ENCODE measurements at places on chromosomes 1 and 21. TPM values are rescaled to one million over a fixed set of nuclear protein-coding genes. Genes with fewer than 3 reads are reported as not detected.

Gene AMPD1
- not detected for total RNA-seq

Gene RBP7
- total RNA-seq, result not detected

Gene SLC44A5
- total RNA-seq, result 1.9 TPM

Gene TNFRSF8
- total RNA-seq, result 38.4 TPM

Gene BEND5
- total RNA-seq, result not detected

Gene KISS1
- total RNA-seq, result not detected

Gene SPATA21
- total RNA-seq, result not detected

Gene CFHR5
- not detected for total RNA-seq

Gene TMPRSS3
- total RNA-seq, result not detected

Gene BACE2
- 0.07 TPM for total RNA-seq

Gene DIO1
- not detected for total RNA-seq

Gene NECTIN4
- not detected for total RNA-seq

Gene PADI3
- not detected for total RNA-seq

GRCh38 chr1:162822391-162823200 lies 32.1 kb downstream of the HSD17B7 start:
- H3K4me3 ChIP-seq, result no peak overlapping the region
- H3K4me1 ChIP-seq, result no peaks in the 10 kb centered on the region
- peaks cover 21% of the 10 kb centered on the region for H3K27me3 ChIP-seq
- no peak overlapping the region for H3K27ac ChIP-seq

- H3K27ac ChIP-seq, result peak overlapping the region; percentile 64
- DNase-seq, result no peak
- H3K4me3 ChIP-seq, result no peak overlapping the region
- no peaks in the 10 kb centered on the region for H3K27me3 ChIP-seq
Observed at GRCh38 chr1:233664253-233664652, 50.3 kb downstream of the KCNK1 start.

DNA sequence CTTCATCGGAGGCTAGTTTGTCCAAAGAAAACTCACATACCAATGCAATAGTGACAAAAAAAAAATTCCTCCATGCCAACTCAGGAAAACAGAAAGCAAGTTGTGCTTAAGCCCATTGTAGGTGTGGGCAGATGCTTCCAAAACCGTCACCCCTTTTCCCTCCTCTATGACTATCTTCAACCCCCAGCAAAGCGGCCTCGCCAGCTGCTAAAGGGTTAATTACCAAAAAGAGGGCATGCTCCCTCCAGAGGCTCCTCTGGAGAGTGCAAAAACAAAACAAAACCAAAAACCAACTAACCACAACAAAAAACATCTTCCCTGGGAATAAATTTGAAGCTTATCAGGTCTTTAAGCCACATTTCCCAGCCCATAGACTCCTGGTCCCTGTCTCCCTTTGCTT lies 1.2 kb downstream of the LMOD1 start:
- no peak overlapping the region for H3K4me3 ChIP-seq
- peak; percentile 63 for DNase-seq
- H3K27ac ChIP-seq, result no peak overlapping the region
- peaks cover 36% of the 10 kb centered on the region for H3K4me1 ChIP-seq
- no peaks in the 10 kb centered on the region for H3K27me3 ChIP-seq

DNA sequence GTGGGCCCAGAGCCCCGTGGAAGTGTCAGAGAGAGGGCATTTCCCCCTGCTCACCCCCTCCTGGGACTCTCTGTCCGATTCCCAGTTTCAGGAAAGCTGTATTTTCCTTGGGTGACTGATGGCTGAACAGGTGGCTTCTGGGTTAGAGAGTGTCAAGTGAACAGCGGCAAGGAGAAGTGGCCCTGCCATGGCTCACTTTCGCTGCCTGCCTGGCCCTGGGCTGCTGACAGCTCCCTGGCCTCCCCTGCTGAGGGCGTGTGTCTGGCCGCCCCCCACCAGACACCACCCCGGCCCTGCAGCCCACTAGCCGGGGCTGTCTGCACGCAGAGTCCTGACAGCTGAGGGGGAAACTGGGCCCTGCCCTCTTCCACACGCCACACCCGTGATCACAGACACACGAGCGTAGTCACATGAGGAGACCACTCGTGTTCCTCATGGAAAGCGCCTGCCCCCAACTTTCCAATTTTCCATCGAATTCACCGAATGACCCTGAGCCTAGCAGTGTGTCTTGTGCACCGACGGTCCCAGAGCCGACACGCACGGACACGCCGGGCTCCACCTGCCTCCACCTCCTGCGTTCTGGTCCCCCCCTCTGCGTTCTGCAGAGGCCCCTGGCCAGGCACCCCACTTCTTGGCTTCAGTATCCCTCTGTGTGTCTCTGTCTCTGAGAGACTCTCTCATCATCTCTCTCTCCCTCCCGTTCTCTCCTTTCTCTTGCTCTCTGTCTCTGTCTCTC lies 60.6 kb upstream of the CASZ1 start:
- no peaks in the 10 kb centered on the region for H3K4me1 ChIP-seq
- no peak overlapping the region for H3K4me3 ChIP-seq
- no peak overlapping the region for H3K27ac ChIP-seq

- no peak overlapping the region for H3K4me3 ChIP-seq
- DNase-seq, result no peak
- peaks cover 8% of the 10 kb centered on the region for H3K27me3 ChIP-seq
- H3K4me1 ChIP-seq, result no peaks in the 10 kb centered on the region
- H3K36me3 ChIP-seq, result no peaks in the 10 kb centered on the region
Observed at GRCh38 chr1:4137621-4138415, 237.7 kb upstream of the C1orf174 start.

DNA sequence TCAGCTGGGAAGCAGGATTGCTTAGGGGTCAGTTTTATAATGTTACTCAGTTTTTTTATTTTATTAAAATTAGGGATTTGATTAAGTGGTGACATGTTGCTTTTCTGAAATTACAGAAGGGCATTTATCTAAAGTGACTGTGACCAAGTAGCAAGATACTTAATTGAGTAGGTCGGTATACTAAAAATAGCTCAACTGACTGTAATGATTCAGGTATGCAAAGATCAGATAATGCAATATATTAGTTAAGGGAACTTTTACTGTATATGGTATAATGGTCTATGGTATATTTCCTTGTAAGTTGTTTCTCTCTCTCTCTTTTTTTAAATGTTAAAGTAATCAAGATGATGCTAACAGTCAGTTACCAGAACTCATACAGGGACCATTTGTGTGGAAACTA lies 26.2 kb downstream of the RLF start:
- H3K27ac ChIP-seq, result no peak overlapping the region
- DNase-seq, result no peak
- H3K4me3 ChIP-seq, result no peak overlapping the region
- no peaks in the 10 kb centered on the region for H3K27me3 ChIP-seq
- peaks cover 23% of the 10 kb centered on the region for H3K4me1 ChIP-seq

- H3K27me3 ChIP-seq, result no peaks in the 10 kb centered on the region
- H3K27ac ChIP-seq, result no peak overlapping the region
- 0 out of 3 replicates have a peak, but pooled peaks cover 6% of the 10 kb centered on the region for H3K36me3 ChIP-seq
- peak; percentile 38 for DNase-seq
- H3K4me3 ChIP-seq, result no peak overlapping the region
Observed at GRCh38 chr1:21251773-21252471, 38.3 kb downstream of the ECE1 start.

GRCh38 chr1:20834780-20835179 lies 47.7 kb upstream of the HP1BP3 start:
- no peak overlapping the region for H3K27ac ChIP-seq
- no peaks in the 10 kb centered on the region for H3K4me1 ChIP-seq
- no peaks in the 10 kb centered on the region for H3K27me3 ChIP-seq

DNA sequence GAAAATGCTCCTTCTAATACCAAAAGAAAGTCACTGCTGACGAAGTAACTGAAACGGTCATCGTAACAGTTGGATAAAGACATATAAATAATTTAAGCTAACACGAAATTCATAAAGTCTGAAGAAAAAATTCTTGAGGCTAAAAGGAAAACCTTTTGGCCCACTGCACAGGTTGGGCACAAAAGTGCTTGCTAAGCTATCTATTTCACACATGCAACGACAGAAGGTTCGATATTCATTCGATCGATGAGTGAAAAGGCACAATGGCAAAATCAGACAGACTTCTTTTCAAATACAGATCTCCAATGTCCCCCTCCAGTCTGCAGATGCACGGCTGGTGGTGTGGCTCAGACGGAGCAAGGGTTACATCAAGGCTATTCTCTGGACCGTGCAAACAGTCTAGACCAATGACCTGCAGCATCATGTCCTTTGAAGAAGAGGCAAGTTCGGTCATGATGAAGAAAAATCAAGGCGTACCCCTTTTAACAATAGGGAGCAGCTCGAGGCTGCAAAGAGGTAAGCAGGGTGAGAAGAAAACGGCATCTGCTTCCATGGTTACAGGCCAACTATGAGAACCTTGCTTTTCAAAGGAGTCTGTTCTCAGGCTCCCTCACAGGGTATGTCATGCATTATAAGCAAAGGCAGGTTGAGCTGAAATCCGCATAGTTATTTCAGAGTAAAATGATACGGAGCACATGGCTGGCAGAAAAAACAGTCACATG lies 579.6 kb downstream of the USP25 start:
- H3K4me1 ChIP-seq, result no peaks in the 10 kb centered on the region
- no peak overlapping the region for H3K27ac ChIP-seq
- DNase-seq, result no peak
- H3K27me3 ChIP-seq, result no peaks in the 10 kb centered on the region
- no peaks in the 10 kb centered on the region for H3K36me3 ChIP-seq

DNA sequence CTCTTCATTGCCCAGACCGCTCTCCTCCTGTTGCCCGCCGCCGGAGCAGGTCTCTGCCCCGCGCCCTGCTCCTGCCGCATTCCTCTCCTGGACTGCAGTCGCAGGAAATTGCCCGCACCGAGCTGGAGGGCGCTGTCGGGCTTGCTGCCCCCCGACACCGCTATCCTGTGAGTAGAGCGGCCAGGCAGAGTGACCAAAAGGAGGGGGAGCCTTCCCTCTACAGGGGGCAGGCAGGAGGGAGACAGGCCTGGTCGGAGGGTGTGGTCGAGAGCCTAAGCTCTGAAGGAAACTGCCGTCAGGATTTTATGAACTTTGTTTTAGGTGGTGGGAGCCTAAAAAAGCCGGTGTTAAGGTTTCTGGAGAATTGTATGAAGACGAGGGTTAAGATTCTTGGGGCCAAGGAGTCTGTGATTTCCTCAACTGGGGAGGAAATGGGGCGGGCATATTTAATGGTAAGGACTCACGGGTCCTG lies 517 bp downstream of the LRIG2 start:
- peak overlapping the region; percentile 96 for H3K27ac ChIP-seq
- H3K4me3 ChIP-seq, result peak overlapping the region; percentile 96
- no peaks in the 10 kb centered on the region for H3K27me3 ChIP-seq
- peaks cover 29% of the 10 kb centered on the region for H3K36me3 ChIP-seq

- H3K36me3 ChIP-seq, result no peaks in the 10 kb centered on the region
- no peaks in the 10 kb centered on the region for H3K27me3 ChIP-seq
- no peak overlapping the region for H3K4me3 ChIP-seq
- DNase-seq, result no peak
Observed at GRCh38 chr1:174191349-174191862, 32.1 kb downstream of the RABGAP1L start.

DNA sequence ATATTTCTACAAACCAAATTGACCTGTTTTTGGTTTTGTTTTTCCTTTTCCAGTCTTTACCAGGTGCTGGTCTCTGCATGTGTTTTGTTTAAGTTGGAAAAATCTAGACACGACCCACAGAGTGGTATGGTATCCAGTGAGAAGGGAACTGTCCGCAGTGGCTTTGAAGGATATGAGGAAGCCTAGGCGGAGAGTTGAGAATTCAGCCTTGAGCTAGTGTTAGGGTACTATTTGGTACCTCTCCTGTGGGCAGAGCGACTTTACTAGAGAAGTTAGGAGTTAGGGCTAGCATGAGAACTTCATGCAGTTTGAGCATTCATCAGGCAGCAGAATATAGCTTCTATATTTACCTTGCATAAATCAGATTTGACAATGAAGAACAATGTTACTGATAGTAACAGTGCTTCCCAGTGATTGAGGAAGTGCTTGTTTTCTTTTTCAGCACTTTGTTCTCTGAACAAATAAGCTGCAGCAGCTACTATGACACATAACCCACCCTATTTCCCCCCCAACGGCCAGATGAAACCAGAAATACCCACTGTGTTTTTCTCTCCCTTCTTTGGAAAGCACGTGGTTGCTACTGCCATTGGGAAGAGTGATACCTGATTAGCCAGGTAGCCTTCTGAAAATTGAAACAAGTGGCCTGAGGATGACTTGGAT lies 19.0 kb downstream of the MRPS6 start:
- H3K27me3 ChIP-seq, result no peaks in the 10 kb centered on the region
- no peak overlapping the region for H3K4me3 ChIP-seq
- H3K36me3 ChIP-seq, result peaks cover 47% of the 10 kb centered on the region
- peaks cover 18% of the 10 kb centered on the region for H3K4me1 ChIP-seq

- H3K27me3 ChIP-seq, result peaks cover 4% of the 10 kb centered on the region
- no peak overlapping the region for H3K4me3 ChIP-seq
- H3K4me1 ChIP-seq, result no peaks in the 10 kb centered on the region
- no peak overlapping the region for H3K27ac ChIP-seq
- DNase-seq, result no peak
Observed at GRCh38 chr21:41164981-41165655, 2.8 kb upstream of the BACE2 start.

GRCh38 chr1:78497201-78497600 lies 6.4 kb downstream of the PTGFR start:
- no peak overlapping the region for H3K4me3 ChIP-seq
- no peak overlapping the region for H3K27ac ChIP-seq
- no peaks in the 10 kb centered on the region for H3K36me3 ChIP-seq

DNA sequence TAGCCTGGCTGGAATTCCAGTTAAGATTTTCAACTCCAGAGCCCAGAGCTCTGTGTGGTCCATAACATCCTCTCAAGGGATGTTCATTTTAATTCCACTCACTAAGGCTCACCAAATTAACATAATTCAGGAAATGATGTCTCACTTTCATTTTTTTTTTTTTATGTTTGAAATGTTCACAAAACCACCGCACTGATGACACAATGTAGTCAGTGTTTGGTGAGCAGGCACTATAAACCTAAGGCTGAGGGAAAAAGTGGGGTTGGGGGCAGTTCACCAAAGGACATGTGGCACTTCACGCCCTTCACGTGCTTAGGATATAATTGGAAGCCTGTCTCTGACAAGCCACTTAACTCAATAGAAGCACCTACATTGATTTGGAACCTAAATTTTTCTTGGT lies 177.3 kb upstream of the CAMK1G start:
- H3K36me3 ChIP-seq, result no peaks in the 10 kb centered on the region
- H3K27ac ChIP-seq, result no peak overlapping the region
- H3K27me3 ChIP-seq, result no peaks in the 10 kb centered on the region
